Endodermal cell (in vitro differentiated cells): ENCODE measurements at places on chromosomes 4 and X. TPM values are rescaled to one million over a fixed set of nuclear protein-coding genes. Genes with fewer than 3 reads are reported as not detected.

DNA sequence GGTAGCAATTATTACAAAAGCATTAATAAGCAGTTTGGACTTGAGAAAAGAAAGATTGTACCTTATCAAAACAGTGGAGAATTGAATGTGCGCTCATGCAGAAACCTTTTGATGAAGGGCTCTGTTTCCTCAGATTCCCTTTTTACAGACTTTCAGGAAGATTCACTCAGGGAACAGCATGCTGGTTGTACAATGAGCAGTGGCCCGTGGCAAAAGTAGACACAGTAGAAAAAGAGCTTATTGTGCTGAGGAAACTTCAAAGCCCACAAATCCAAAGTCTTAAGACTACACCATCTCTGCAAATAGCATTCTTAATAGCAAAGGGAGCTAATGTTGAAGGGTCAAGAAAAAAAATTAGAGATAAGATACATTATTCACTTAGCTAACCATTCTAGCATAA, 858.9 kb downstream of the PDHA2 start:
- DNase-seq = no peak

COL25A1 gene
- 4.0 and 4.9 TPM in 2 replicates for total RNA-seq

DNA sequence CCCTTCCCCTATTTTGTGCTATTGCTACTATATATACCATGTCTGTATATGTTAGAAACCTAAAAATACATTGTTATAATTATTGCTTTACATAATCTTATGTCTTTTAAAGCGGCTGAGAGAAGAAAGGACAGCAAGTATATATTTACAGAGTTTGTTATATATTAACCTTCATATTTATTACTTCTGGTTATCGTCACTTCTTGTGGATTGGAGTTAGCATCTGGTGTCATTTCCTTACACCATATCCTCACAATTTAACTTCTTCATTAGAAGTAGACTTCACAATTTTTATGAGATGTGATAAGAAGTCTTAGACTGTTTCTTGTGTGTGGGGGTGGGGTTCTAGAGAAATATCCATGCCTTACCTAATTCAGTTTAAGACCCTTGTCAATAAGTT, 123.1 kb downstream of the ATXN3L start:
- no peak for DNase-seq

DNA sequence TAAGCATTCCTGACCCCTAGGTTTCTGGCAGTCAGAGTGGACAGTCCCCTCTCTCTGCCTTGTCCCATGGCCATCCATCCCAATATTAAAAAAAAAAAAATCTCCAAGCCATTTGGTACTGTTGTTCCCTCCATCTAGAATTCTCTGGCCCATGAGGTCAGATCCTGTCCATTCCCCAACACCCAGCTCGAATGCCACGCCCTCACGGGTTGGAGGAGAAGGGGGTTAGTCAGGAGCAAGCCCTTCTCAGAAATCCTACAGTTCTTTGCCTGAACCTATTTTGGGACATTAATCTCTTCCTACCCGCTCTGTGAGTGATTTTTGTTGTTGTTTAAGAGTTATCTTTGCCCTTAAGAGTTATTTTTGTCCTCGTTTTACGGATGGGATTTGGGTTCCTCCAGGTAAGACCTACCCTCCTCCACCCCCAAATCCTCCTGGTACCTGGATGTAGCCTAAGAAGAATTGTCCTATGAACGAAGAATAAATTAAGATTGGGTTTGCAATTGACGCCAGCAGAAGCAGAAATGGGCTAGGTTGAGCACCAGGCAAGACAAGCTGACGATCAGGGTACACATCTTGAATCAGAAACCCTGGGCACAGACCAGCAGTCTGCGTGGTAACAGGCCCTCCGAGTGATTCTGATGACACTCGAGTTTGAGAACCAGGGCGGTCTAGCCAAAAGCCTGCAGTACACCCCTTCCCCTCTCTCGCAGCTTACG, 977 bp downstream of the RNF175 start:
- DNase-seq = peak; percentile 60

ZNF185 gene
- 20.7 to 37.5 TPM (median 22.4 TPM) in 3 replicates for total RNA-seq

- DNase-seq = no peak
Observed at GRCh38 chr4:138677748-138678147, 337.8 kb upstream of the NOCT start.

SRPX gene
- total RNA-seq = 2.8 to 3.9 TPM (median 3.4 TPM) in 3 replicates

TCEAL6 gene
- not detected in 2 replicates for total RNA-seq

ZAR1 gene
- not detected in 3 replicates for total RNA-seq

F8A1 gene
- 23.1 to 29.2 TPM (median 27.7 TPM) in 3 replicates for total RNA-seq

DNA sequence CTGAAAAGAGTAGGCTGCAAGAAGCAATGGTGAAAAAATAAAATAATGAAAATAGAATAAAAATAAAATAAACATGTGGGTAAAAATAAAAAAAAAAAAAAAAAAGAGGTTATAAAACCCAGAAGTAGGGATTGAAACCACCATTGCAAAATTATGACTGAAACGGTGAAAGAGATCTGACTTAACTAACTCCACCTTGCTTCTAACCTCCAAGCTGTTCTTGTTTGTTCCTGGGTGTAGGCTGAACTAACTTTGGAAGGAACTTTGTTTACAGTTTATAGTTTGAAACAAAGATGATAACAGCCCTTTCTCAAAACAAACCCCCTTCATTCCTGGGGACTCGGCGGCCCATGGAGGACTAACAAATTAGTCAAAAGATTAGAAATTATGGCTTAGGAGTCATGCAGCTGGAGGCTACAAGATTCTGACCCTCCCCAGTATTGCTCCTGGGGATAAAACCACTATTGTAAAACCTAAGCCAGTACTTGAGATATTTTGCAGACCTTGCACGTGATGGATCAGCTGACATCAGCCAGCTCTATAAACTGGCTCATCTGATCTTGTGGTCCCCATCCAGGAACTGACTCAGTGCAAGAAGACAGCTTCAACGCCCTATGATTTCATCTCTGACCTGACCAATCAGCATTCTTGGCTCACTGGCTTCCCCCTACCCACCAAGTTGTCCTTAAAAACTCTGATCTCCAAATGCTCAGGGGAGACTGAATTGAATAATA, 30.4 kb downstream of the DDX60L start:
- no peak for DNase-seq

GNPDA2 gene
- 6.8 to 10.2 TPM (median 8.5 TPM) in 3 replicates for total RNA-seq

GRCh38 chrX:20530406-20530921, 263.8 kb upstream of the RPS6KA3 start:
- DNase-seq = peak; percentile 83

GRPR gene
- 63.1 to 264 TPM (median 70.8 TPM) in 3 replicates for total RNA-seq

SPANXD gene
- not detected in 2 replicates for total RNA-seq

CABS1 gene
- total RNA-seq = 4.5 and 6.3 TPM in 2 replicates

DNA sequence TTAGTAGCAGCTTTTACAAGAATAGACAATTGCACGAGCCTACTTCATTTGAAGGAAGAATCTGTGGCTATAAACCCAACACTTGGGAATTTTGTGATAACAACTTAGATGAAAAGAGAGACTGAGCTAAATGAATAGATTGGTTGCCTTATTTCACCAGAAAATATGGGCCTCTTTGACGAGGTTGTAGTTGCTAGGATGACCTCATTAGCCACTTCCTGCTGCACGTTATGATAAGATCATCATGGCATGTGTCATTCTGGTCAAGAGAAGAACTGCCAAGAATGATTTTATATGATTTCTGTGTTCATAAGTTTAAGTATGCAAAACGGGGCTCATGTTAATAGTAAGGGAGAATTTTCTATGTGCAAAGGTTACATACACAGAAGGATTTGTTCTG, 321.9 kb upstream of the GIMD1 start:
- no peak for DNase-seq

DNA sequence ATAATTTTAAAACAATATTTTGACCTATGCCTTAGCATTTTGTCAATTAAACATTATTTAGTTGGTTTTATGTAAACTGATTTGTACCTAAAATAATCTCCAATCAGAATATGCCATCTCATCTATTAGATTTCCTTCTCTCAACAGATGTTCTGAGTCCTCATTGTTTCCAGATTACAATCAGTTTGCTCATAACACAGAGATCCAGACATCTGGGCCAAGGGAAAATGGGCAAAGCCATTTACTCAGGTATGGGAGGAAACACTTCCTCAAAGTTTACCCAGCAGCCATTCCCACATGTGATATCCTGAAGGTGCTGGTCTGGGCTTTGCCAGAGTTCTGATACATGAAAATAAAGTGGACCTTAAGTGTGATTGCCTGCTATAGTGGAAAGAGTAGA, 217.9 kb upstream of the GPC4 start:
- DNase-seq = no peak

TSPAN6 gene
- 77.7 and 87.5 TPM in 2 replicates for total RNA-seq

RIBC1 gene
- 2.1 and 3.0 TPM in 2 replicates for total RNA-seq

BST1 gene
- 0.44 to 0.80 TPM in 2 of 3 replicates, not detected in the other for total RNA-seq

RAB39B gene
- 3.3 to 5.4 TPM (median 5.1 TPM) in 3 replicates for total RNA-seq

GRCh38 chr4:115841871-115842270, 728.5 kb upstream of the NDST4 start:
- no peak for DNase-seq

DNA sequence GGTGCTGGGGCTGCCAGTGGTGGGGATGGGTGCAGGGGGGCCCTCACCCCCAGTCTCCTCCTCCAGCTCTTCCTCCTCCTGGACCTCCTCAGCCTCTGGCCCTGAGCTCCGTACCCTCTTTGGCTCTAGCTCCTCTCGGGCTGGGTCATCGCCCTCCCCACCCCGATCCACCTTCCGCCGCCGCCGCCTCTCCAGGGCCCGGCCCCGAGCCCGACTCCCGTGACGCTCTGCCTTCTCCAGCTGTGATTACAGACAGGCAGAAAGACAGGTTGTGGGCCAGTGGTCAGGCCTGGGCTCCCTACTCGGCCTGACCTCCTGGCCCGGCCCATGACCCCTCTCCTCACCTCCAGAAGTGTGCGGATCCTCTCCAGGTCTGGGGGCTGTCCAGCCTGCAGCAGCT, 31.9 kb downstream of the KDM5C start:
- no peak for DNase-seq

OGT gene
- 112 to 135 TPM (median 114 TPM) in 3 replicates for total RNA-seq

DCAF12L1 gene
- total RNA-seq = 1.9 and 2.0 TPM in 2 replicates

DNA sequence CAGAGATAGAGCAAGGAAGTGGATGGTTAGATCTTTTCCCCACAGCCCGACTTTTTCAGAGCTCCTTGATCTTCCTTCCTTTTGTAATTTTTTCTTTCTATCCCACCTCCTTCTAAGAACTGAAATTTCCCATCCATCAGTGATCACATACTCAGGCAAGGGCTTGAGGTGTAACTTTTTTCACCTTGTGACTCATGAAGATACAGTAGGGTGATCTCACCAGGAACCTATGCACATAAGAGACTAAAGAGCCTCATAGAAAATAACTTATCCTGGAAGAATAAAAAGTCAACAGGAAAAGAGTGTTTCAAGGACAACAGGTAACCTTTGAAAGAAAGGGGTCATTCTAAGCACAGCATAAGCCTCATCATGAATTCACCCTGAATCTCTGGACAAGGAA, 131.2 kb upstream of the HCCS start:
- no peak for DNase-seq

- DNase-seq = no peak
Observed at GRCh38 chrX:130049821-130050220, 60.5 kb downstream of the ELF4 start.
